ENCODE measurements at places on chromosomes 1 and 21.

- DNase-seq: no peak
Measured at GRCh38 chr1:95554408-95554807, 320.4 kb downstream of the RWDD3 start.

DNA sequence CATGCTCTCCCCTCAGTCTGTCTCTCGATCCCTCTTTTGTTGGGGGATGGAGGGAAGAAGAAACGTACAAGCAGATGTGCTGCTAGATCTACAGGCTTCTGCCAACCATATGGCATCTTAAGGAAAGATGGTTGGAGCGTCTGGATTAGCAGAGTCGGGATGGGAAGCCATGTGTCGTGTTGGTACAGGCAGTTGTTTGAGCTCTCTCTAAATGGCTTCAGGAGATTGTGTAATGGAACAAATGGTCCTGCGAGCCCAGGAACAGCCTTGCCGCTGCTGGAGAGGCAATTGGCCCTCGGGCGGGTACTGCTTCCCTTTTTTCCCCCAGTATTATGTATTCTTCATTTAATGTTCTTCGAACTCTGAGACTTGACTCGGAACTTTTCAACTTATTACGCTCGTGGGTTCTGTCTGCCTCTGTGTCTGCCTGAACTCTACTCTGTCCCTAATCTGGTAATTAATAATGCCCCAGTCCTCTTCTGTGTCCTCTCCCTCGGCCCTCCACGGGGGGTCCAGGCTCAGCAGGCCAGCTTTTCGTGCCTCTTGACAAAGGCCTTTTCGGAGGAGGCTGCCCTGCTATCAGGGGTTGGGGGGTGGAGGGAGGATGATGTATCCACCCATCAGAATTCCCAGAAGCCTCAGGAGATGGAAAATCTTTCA, 215.3 kb downstream of the SDCCAG8 start:
- no peak for DNase-seq

DNA sequence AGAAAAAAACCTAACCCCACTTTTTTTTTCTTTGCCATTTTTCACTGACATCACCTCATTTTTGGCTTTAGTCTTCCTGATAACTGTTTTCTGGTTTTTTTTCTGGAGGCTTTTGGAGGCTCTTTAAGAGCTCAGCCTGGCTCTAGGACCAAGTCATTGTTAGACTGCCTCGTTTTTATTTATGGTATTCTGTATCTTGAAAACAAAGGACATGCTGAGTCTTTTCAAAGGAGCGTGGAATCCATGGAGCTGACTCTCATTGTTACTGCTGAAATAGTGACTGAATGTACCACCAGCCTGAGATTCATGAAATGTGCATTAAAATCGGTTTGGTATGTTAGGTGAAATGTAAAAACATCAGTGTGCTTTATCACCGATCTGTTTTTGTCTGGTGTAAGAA, 28.0 kb downstream of the RASAL2 start:
- no peak for DNase-seq

DNA sequence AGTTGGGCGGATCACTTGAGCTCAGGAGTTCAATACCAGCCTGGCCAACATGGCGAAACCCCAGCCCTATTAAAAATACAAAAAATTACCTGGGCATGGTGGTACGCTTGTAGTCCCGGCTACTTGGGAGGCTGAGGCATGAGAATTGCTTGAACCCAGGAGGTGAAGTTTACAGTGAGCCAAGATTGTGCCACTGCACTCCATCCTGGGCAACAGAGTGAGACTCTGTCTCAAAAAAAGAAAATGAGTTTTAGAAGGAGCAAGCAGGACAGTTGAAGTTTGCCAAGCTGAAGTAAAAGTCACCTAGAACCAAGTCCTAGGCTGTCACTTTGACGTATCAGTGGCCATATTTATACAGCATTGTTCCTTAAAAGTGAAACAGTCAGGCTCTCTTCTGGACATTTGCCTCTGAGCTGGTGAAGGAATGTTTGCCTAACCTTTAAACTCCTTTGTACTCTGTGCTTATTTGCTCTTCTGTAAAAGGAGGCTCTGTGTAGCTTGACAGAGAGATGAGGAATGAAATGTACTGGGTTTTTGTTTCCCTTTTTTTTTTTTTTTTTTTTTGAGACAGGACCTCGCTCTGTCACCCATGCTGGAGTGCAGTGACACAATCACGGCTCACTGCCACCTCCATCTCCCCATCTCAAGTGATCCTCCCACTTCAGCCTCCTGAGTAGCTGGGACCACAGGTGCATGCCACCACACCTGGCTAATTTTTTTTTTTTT, 2.8 kb downstream of the RAB4A start:
- no peak for DNase-seq

GRCh38 chr1:17671314-17671705, 83.8 kb upstream of the ACTL8 start:
- DNase-seq: no peak

- DNase-seq: no peak
Measured at GRCh38 chr1:234398849-234399381, 25.7 kb downstream of the COA6 start.
